ENCODE measurements at places on chromosomes 7 and 10.

GRCh38 chr10:43404704-43405084, 4.3 kb downstream of the HNRNPF start:
- DNase-seq = no peak

- DNase-seq = no peak
Measured at GRCh38 chr7:96244244-96244991, 77.5 kb downstream of the SLC25A13 start.

GRCh38 chr7:151372612-151373265, 31.1 kb downstream of the NUB1 start:
- DNase-seq = no peak

- DNase-seq = no peak
Measured at GRCh38 chr7:55140221-55140940, 121.6 kb downstream of the EGFR start.

DNA sequence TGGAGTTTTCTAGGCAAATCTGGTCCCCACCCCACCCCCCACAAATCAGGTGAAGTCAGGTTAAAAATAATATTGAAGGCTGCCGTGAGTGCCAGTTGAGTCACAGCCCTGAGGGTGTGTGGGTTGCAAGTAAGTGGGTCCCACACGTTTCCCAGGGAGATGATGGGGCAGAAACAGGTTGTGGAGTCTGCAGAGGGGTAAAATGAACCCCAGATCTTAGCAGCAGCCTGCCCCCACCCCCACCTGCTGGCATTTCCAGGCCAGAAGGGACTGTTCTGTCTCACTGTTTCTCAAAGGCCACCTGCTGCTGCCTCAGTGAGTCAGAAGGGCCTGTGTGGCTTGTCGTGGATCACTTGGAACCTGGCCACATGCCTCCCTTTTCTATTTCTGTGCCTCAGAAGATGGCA, 59.8 kb upstream of the SMNDC1 start:
- DNase-seq = no peak

DNA sequence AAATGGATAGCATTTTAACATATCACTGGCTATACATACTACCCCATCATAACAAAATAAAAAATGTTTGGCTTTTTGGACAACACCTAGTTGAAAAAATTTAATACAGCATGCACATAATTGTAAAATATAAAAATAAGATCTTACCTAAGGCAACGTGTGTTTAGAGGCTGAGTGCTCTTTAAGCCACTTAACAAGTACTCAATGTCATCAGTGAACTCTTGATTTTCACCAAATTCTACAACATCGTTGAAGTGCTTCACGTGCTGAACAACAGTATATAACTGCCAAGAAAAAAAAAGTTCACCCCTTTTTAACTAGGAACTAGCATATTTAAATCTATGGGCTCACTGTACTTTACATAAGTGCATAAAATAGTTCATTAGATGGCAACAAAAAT, 49.5 kb downstream of the WAPL start:
- DNase-seq = no peak

- DNase-seq = peak; percentile 1
Measured at GRCh38 chr10:124992462-124993344, 50.8 kb downstream of the ZRANB1 start.

- DNase-seq = peak; percentile 13
Measured at GRCh38 chr10:100728928-100729861, 16.2 kb upstream of the PAX2 start.

DNA sequence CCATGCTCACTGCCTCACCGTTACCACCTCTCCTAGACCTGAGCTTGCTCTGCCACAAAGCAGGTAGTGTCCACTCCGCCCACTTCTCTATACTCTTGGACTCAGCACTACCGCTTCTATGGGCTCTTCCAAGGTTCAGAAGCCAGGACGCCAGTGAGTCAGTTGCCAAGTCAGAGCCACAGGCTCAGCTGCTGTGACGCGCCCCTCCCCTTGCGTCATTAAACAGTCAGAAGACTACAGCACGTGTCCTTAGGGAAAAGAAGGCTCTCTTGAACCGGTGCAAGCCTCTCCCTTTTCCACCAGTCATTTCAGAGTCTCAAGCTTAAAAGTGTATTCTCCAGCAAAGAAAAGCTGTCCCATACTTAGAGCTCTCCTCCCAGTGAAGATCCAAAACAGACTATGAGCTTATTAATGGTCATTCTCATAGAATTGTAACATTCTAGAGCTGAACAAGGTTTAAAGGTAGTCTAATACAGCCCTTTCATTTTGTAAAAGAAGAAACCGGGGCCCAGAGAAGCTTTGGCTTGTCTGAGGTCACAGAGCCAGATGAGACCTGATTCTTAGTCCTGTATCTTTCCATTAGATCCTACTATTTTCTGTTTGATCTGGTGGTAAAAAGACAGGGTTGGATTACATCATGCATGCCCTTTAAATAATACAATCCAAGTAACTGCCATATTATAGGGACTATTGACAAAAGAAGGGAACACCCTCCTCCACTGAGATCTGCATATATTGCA, 40.9 kb upstream of the MET start:
- DNase-seq = no peak

GRCh38 chr10:48780341-48780740, 95.7 kb downstream of the WDFY4 start:
- no peak for DNase-seq

DNA sequence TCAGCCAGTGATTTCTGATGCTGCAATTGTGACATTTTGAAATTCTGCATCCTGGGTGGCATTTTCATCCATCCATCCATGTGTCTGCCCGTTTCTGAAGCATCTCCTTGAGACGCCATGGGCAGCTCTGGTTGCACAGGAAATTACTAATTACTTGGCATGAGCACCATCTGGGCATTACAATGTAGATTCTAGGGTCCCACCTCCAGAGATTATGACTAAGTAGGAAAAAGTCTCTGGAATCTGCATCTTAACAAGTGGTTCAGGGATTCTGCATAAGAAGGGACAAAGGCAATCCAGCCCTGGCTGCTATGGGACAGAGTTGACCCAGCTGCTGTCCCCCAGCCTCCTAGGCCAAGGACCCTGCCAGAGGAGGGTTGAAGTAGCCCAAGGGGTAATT, 65.3 kb downstream of the CUZD1 start:
- no peak for DNase-seq

DNA sequence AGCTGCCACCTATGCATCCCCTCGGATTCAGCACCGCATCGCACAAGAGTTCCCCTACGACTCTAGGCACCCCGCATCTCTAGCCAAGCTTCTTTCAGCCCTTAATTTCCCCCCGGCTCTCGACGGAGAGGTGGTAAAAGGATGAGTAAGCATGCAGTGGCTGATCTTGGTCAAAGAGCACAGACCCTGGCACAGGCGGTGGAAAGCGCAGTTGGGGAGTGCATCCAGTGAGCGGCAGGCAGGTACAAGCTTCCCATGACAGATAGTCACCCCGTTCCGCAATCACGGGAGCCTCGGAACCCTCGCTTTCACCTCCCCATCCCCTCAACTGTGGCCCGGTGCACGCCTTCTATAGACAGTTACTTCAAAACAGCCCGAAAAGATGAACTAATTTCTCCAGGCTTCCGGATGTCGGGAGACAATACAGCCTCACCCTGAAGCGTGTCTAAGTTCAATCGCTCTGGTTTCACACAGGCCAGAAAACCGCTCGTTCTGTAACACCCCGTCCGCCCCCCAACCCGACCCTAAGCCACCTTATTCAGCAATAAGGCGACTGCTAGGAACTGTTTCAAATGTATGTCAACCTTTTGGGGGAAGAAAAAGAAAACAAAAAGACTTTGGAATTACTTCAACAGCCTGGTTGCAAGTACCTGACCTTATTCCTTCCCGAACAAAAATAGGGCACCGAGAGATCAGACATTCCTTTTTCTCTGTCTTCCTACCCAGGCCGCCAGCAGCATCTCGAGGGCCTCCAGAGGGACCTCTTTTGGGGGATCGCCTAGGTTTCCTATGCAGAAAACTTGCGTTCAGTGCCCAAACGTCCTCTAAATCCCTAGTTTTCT, 1.4 kb downstream of the RHEB start:
- DNase-seq = peak; percentile 37

- no peak for DNase-seq
Measured at GRCh38 chr10:62691336-62691735, 113.2 kb upstream of the ADO start.

DNA sequence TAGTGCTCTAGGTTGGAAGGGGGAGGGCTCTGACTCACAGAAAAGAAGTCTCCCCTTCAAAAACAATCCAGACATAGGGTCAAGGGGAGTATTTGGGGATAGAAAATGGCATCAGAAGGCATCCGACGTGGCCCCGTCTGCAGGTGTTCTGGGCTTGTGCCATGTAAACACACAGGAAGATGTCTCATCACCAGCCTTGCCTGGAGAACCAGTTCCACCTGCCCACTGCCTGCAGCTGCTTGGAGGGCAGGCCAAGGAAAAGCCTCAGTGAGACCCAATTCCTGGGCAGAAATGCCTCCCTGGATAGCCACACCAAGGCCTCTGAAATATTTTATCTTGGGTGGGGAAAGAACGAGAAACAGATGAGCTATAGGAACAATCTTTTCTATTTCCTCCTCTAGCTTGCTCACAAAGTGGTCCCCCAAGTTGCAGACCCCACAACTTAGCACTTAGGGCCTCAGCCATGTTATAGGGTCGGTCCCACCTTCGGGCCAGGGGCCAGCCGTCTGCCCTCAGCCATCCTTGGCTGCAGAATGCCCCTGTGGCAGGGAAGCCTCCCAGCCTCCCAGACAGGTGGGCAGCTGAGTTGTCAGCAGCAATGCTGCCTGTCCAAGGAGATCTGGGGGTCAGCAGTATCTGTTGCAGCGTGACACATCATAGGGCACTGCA, 54.3 kb upstream of the ECHDC3 start:
- DNase-seq = no peak

DNA sequence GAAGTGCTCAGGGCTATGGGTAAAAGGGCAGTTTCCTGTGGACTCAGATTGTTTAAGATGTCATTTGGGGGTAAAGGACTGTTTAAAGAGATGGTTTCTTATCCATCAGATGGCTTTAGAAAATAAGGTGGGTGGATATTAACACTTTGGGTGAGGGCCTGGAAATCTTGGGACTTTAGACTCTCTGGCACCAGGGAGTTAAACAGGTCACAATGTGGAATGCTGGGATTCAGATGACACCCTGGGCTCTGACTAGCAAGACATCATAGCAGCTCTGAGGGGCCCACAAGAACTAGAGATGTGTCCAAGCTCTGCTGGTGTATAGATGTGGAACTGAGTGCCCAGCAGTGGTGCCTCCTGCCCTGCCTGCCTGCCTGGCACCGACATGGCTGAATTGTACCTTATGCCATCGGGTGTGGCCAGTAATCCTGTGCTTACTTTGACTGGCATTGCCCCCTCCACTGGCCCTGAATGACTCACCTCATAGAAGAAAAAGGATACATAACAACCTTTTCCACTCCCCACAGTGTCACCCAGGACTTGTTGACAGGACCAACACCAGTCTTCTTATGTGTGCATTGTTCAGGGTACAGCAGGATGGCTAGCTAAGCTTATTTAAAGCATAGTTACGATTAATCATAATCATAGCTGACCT, 100.0 kb upstream of the PRR15 start:
- DNase-seq = no peak

DNA sequence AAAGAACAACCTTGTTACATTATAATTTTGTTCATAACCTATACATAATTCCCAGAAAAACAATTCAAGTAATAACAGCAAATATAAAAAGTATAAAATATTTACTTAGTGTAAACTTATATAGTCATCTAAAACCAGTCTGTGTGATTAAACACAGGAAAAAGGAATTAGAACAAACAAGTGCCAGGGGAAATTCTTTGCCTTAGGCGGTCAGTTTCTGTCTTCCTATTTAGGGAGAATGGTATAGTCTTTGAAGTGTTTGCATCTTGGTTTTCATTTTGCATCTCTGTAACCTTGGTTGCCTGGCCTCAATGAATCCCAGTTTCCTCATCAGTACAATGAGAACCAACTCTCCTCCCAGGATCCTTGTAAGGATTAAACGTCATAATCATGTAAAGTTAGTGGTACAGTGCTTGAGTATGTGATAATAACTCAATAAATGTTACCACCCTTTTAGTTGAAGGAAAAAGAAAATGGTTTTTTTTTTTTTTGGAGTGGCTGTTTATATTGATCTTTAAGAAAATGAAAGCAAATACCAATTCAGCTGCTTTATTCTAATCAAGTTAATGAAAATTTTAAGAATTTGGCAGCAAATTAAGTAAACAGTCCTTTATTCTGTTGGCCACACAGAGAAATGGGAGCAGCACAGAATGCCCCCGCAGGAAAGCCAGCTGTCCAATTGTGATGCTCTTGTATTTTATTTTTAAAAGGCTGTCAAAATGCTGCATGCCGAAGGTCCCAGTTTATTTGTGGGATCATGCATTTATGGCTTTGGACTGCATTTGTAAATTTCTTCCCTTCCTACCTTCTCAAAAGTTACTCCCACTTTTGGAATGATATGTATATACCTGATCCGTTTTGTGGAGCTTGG, 61.8 kb downstream of the SHH start:
- no peak for DNase-seq

DNA sequence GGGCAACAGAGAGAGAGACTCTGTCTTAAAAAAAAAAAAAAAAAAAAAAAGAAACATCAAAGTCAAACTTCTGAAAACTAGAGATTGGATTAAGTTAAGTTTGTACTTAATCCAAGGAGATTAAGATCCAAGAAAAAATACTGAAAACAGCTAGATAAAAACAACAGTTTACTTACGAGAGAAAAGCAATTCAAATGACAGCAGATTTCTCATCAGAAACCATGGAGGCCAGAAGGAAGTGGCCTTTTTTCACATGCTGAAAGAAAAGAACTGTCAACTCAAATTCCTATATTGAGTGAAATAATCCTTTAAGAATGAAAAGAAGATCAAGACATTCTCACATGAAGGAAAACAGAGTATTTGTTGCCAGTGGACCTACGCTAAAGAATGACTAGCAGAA, 5.4 kb upstream of the CCDC71L start:
- DNase-seq = no peak

DNA sequence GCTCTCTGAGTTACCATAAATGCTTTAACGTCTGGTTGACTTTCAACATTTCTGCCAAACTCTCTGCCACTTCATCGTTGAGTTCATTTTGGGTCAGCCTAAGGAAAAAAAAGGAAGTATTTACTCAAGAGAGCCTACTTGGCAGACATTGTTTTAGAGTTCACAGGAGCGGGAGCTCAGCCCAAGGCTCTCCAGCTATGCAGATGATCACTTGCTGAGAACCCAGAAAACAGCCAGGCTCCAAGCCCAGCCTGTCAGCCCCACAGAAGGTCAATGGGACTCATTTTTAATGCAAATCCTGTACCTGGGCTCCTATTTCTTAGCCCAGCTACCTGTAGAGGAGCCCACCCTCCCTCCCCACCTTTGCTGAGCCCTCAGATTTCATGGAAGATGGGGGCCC, 45.5 kb downstream of the NOD1 start:
- DNase-seq = no peak

DNA sequence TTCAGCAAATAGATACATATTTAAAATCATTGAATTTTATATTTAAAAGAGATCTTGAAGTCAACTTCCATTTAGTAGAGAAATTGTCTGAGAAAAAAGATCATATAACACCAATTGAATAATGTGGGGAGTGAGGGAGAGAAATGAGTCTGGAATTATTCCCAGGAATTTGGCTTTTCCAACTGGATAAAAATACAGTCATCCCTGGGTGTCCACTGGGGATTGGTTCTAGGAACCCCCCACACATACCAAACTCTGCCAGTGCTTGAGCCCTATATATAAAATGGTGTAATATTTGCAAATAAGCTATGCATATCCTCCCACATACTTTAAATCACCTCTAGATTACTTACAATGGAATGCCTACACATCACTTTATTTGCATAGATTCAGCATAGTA, 162.8 kb upstream of the SEMA3C start:
- DNase-seq = no peak
